ENCODE measurements at places on chromosomes 5 and 9. TPM values are rescaled to one million over a fixed set of nuclear protein-coding genes. Genes with fewer than 3 reads are reported as not detected.

DNA sequence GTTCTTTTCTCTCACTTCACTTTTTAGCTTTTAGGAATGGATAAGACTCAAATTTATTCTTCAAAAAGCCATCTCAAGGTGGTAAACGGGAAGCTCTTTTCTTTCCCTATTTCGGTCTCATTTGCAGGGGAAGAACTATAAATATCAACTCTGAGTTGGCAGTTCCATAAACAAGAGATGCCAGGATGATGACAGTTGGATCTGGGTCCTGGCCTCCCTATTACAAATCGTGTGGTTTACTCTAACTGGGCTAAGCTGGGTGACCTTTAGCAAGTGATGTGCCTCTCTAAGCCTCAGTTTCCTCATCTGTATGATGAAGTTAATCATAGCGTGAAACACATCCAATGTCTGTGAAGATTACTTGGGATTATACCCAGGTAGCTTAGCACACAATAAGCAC, 44.2 kb downstream of the TLE4 start:
- DNase-seq = no peak

- DNase-seq = no peak
Observed at GRCh38 chr5:111494355-111494999, 17.9 kb downstream of the STARD4 start.

GRCh38 chr5:93611976-93612854, 29.2 kb downstream of the NR2F1 start:
- no peak for DNase-seq

- no peak for DNase-seq
Observed at GRCh38 chr5:157172403-157172802, 6.3 kb upstream of the GARIN3 start.

DNA sequence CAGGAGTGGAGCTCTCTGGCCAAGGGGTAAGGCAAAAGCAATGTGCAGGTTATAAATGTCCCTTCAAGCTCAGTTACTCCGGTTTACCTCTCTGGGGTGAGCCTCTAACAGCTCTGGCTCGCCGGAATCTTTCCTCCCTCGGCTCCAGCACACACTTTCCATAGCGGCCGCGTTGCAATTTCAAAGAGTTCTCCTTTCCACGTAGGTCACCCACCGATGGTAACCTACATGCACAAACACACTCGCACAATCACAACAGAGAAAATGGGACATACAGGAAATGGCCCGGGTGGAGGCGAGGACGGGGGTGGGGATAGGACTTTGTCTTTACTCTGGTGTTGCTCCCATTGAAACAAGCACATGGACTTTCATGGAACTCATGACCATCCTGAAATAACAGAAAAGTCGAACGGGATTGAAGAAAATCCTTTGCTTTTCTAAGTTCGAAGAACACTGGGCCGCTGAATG, 1.2 kb downstream of the LHFPL2 start:
- DNase-seq = peak; percentile 55

GRCh38 chr5:118844351-118844750, 144.0 kb downstream of the DTWD2 start:
- no peak for DNase-seq

GRCh38 chr9:18274693-18275092, 199.3 kb upstream of the ADAMTSL1 start:
- DNase-seq = peak; percentile 8

GRCh38 chr5:54180630-54181031, 129.7 kb downstream of the ARL15 start:
- no peak for DNase-seq

Gene ENTR1
- 114 TPM for total RNA-seq

- DNase-seq = no peak
Observed at GRCh38 chr5:72295539-72295938, 24.5 kb downstream of the MRPS27 start.

Gene ROR2
- 0.03 TPM for total RNA-seq

- no peak for DNase-seq
Observed at GRCh38 chr5:39762761-39763160, 338.0 kb upstream of the DAB2 start.

DNA sequence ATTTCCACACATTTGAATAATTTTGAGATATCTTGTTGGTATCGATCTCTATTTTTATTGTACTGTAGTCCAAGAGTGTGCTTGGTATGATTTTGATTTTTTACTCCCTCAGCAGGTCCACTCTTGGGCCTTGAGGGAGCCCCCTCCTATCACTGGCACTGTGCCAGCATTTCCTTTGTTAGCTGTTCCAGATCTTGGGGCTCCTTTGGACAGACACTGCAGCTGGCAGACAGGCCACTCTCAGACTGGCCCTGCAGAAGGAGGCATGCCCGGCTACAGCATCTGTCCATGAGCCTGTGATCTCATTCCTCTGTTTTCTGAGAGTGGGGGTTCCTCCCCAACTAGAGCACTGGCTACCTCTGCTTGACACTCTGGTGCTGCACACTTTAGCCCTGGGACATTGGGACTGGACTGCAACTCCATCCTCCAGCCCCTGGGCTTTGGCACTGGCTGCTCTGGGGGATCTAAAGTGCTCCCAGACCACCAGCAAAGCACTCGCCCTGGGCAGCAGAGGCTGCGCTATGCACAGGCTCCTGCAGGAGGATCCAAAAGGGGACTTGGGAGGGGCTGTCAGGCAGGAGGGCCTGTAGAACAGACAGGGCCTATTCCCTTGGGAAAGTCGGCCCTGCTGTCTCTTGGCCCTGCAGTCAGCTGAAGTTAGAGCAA, 271.3 kb upstream of the DMAC1 start:
- DNase-seq = no peak

- peak; percentile 39 for DNase-seq
Observed at GRCh38 chr5:119255571-119256356, 100.1 kb upstream of the TNFAIP8 start.

All from HT1080 (cell line).